T-helper 22 cell (primary cell): ENCODE measurements at places on chromosomes 16 and 17.

DNA sequence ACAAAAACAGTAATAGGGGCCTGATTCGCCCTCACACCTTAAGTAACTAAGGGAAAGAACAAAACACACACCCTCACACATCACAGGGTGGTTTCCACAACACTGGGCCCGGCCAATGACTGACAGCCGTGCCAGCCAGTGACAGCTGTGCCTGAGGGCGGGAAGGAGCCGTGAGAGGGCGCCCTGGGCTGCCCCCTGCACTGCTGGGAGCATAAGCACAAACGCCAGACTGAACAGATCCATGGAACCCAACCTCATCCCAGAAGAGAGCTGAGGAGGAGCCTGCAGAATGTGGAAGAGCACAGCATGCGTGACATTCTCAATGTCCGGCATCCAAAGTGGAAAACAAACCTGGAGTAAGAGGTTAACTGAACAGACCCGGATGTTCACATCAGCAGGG is 16.0 kb downstream of the CSNK1D start:
- DNase-seq = peak; percentile 34

DNA sequence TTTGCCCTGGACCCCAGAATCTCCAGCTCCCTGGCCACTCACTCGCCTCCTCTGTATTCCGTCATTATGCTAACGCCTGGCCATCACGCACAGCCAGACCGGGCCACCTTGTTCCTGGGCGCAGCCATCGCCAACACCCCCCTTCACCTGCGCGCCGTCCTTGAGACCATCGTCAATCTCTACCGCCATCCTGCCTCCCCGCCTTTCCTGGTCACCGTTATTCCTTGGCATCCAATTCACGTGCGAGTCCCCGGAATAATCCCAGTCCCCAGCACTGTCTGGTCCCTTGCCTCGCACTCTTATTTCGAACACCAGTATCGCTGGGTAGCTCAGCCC is 541 bp downstream of the VKORC1 start:
- DNase-seq = no peak

GRCh38 chr17:82300707-82301270 is 16.6 kb downstream of the CD7 start:
- no peak for DNase-seq

DNA sequence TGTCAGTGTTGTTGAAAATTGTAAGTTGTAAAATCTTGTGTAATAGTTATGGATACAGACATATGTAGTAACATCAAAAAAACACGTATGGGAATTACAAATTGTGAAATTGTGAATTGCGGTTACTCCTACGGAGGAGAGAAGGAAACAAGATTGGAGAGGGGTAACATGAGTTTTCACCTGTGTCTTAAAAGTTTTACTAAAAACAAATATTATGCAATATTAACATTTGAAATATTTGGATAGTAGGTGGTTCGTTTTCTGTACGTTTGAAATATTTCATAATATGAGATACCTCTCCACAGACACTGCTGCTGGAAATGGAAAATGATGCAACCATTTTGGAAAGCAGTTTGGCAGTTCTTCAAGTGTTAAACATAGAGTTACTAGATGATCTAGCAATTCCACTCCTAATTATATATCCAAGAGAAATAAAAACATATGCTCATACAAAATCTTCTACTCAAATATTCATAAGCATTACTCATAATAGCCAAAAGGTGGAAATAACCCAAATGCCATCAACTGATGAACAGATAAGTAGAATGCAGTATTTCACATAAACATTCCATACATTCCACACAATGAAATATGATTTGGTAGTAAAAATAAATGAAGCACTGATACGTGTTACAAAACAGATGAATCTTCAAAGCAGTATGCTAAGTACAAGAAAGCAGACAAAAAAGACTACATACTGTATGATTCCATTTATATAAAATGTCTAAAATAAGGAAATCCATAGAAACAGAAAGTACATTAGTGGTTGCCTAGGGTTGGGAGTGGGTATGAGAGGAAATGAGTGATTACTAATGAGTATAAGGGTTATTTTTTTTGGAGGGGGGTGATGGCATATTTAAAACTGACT is 40.7 kb upstream of the ABCA10 start:
- DNase-seq = no peak

GRCh38 chr17:78164748-78165607 is 3.4 kb upstream of the SYNGR2 start:
- no peak for DNase-seq

GRCh38 chr17:43427362-43428043 is 28.7 kb downstream of the ARL4D start:
- DNase-seq = no peak

GRCh38 chr17:27870345-27870744 is 22.8 kb downstream of the LYRM9 start:
- no peak for DNase-seq

GRCh38 chr16:82259731-82260130 is 89.7 kb upstream of the MPHOSPH6 start:
- no peak for DNase-seq

GRCh38 chr17:76040376-76040775 is 13.3 kb upstream of the EVPL start:
- DNase-seq = no peak

DNA sequence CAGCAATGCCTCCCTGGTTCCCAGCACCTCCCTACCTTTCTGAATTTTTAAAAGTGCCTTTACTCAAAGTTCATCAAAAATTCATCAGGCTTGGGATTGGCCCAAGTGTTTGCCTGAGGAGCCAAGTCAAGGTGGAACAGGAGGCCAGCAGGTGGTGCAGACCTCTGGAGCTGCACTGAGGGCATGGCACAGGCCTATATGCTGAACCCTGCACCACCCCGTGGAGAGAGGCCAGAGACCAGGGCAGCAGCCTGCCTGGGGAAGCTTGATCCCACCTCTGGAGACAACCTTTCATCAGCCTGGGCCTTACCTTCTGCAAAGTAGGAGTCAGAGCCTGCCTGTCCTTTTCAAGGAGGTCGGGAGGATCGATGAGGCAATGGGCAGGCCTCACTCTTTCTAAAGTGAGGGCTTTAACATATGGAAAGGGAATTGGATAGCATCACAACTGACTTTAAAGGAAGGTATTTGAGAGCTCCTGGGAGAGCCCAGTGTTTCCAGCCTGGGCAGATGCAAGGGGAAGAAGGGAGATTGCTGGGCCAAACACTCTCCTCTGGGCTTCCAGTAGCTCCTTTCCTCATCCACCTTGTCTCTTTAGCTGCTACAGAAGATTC is 31.8 kb upstream of the TMEM132E start:
- DNase-seq = no peak

- no peak for DNase-seq
These were observed 5.7 kb upstream of the CEP131 start for GRCh38 chr17:81228420-81228819.

DNA sequence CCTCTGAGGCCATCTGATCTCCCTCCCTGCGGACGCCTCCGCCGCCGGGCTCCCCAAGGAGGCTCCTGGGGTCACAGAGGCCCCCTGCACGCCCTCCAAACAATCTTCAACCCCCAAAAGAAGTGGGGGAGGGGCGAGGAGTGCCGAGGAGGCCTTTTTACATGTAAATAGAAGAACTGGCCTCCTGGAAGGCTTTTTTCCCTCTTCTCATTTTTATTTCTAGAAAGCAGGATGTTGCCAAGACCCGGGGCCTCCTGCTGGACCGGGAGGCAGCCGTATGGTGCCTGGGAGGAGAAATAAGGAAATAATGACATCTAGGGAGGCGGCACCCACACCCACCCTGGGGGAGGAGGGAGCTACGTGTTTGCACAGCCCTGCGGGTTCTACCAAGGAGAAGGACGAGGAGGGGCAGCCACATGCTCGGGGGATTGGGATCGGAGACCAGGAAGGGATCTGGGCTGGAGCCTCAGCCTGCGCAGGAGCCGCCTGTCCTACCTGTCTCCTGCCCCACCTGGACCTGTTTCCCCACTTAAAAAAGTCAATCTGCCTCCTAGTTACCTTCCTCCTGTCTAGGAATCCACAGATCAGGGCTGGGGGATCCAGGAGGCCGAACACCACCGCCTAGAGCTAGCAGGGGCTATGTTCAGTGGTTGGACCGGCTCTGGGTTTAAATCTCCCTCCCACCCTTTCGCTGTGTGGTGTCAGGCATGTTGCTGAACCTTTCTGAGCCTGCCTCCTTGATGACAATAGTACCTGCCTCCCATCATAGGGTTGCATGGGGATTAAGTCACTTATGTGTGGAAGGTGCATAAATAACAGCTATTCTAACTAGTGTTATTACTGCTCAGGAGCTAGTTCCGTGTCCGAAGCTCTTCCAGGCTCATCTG is 175.7 kb upstream of the GSE1 start:
- no peak for DNase-seq

GRCh38 chr17:6555331-6556120 is 829 bp downstream of the PITPNM3 start:
- DNase-seq = no peak

DNA sequence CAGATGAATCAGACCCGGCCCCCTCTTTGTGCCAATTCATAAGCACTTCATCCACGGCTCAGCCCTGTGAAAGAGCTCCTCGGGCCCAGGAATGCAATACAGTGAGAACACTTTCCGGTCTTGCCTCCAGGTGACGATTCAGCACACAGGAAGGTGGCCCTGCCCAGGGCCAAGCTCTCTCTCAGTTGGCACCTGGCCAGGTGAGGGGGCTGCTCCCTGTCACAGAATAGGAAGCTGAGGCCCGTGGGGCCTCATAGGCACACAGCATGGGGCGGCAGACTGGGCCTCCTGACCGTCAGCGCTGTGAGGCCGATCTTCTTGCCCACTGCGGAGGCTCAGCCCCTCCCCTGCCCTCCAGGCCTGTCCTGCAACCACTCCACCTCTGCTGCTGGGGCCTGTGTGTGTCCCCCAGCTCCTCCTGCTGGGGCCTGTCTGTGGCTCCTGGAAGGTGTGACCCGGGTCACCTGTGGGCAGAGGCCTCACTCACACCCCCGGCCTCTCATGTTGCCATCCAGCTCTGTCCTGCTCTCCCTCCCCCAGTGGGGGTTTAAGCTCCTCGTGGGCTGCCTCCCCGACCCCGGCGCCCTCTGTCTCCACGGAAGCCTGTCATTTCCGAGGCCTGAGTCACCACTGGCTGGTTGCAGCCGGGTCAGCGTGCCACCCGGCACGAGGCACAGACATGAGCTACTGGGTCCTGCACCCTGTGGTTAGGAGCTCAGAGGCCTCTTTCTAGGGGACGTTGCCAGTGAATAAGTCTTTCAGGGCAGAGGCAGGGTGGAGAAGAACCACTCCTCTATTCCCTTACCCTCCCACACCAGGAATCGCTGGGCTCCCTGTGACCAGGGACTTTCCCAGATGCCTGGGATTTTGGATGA is 114.4 kb downstream of the SEC14L1 start:
- DNase-seq = no peak

- no peak for DNase-seq
These were observed 48.5 kb downstream of the CRISPLD2 start for GRCh38 chr16:84868328-84868727.

GRCh38 chr17:57562184-57562698 is 182.9 kb downstream of the CCDC182 start:
- DNase-seq = no peak

GRCh38 chr16:8647721-8648318 is 26.3 kb downstream of the METTL22 start:
- no peak for DNase-seq

DNA sequence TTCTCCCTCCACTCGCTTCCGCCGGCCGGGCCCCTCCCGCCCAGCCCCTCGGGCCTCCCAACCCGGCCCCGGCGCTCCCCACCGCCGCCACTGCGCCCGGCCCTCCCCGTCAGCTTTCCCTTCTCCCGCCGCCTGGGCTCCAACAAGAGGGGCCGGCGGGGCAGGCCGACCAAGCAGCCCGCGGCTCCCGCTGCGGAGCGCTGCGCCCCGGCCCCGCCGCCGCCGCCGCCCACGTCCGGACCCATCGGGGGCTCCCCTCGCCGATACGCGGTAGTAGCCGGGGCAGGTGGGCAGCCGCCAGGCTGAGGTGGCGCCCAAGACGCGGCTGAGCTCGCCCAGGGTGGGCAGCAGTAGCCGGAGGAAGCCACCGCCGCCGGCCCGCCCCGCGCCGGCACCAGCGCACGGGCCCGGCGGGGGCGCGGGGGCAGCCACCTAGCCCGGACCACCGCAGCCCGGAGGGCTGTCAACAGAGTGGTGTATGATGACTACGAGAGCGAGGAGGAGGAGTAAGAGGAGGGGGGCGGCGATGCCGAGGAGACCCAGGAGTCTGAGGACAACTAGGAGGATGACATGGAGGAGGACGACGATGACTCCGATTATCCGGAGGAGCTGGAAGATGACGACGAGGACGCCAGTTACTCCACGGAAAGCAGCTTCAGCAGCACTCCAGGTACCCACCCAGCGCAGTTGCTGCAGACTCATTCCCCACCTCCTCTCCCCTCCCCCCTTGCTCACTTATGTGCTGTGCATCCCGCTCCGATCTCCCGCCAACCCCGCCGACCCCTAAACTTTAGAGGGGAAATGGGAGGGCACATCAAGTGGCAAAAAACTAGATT is 498 bp downstream of the LRRC37B start:
- DNase-seq = peak; percentile 14
